ENCODE measurements at places on chromosomes 11 and 22.
A peak's percentile ranks its signal among the peaks of the same experiment; 100 is the strongest.

GRCh38 chr11:131864228-131864627 is 493.8 kb downstream of the NTM start:
- no peak for DNase-seq

- DNase-seq, result no peak
These were observed 35.3 kb downstream of the ARVCF start for GRCh38 chr22:19981171-19981960.

DNA sequence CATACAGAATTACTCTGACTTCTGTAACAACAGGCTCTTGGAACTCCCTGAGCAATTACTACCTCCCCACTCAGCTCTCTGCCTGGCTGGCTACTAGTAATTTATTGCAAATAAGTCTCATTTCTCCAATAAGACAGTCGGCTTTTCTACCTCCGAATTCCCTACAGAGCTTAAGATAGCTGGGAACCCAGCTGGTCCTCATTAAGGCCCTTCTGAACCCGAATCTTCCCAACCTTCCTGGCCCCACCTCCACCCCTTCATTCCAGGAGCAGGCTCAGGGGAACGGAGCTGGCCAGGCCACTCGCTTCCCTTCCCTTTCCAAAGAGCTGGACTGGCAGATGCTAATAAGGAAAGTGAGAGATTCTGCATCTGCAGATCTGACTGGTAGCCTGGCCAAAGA is 21.6 kb downstream of the TMPRSS5 start:
- DNase-seq, result no peak

- DNase-seq, result peak; percentile 62
These were observed 13.9 kb downstream of the KCNE3 start for GRCh38 chr11:74453373-74453975.

- DNase-seq, result peak; percentile 48
These were observed 60.7 kb downstream of the TTC17 start for GRCh38 chr11:43419460-43419859.

DNA sequence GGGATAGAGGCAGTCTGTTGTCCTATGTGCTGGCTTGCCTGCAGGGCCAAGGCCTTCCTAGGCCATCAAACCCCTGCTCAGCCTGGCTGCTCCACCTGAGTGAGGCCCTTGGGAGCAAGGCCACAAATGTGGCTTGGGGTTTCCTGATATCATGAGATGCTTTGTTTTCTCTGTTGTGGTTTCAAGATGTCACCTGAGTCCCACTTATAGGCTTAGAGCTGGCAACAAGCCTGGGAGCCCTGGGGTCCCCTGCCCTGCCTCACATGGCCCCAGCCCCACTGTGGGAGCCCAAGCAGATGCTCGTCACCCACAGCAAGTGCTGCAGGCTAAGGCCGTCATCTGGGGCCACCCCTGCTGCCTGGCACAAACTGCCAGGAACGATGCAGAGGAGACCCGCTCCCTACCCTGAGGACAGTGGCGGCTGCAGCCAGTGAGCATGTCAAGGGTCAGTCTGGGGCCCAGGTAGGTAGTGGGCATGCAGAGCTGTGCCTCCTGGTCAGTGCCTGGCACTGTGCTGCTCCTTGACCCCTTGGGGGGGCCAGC is 75.4 kb upstream of the KCNQ1OT1 start:
- no peak for DNase-seq

GRCh38 chr22:47605886-47606285 is 843.4 kb downstream of the TBC1D22A start:
- DNase-seq, result no peak

DNA sequence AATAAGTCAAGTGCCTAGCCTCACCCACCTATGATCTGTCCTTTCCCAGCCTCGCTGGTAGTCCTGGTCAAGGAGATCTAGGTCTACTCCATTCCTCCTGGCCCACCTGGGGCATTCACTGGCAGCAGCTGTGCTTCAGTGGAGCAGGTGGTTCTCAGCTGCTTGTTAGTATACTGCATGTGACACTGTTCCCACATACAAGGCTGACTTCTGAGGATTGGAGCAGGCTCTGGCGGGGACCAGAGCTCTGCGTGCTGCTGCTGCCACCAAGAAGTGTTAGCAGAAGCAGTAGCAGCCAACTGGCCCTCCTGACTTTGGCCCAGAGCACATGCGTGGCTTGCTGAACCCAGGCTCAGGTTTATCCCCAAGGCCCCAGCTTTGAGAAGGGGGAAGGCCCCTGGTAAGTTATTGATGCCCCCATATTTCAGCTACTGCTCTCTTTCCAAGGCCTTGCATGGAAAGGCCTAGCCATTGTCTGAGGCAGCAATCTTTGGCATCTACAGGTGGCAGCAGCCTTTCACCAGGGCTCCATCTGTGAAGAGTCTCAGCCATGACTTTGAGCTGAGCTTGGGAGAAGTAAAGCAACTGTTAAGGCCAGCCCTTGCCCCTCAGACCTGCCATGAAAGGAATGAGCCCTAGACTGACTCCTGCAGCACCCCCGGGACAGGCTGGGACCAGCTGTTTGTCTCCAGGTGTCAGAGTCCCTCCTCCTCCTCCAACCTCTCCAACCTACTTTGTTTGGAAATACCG is 26.5 kb downstream of the ARHGAP1 start:
- no peak for DNase-seq

DNA sequence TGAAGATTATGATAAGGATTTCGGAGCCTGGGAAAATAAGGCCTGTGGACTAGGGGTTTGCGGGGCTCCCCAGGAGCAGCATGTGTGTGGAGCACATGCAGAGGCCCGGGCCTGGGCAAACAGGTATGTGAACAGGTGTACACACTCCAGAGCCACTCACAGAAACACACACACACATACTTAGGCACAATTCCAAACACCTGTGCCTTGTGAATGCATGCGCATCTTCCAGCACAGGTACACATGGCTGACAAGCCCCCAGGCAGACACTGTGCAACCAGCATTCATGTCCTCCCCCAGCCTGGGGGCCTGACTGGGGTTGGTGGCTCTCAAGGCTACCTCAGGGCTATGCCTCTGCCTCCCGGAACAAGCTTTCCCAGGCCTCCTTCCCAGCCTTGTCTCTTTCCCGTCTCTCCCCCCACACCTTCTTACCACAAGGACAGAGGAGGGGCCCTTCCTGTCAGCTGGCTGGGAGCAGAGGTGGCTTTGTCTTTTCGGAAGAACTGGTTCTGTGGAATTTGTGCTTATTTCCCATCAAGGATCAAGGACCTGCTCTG is 2.6 kb upstream of the P2RY6 start:
- no peak for DNase-seq

DNA sequence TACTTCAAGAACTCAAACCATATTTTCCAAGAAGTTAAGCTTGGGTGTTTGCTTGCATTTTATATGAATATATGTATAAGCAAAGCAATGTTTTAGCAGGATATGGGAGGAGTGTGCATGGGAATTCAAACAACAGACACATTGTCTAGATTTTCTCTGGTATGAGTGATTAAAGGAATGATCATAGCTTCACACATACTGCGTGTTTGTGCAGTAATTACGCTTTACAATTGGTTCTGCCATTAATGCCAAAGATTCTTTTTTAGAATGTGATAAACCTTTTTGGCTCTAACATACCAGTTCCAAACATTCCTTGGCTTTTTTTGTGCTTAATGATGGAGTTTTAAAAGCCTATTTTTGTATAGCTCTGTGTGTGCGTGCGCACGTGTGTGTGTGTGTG is 54.0 kb downstream of the CCDC34 start:
- no peak for DNase-seq

- DNase-seq, result no peak
These were observed 97.4 kb upstream of the PRDM11 start for GRCh38 chr11:45048870-45049691.

- peak; percentile 68 for DNase-seq
These were observed 16.5 kb upstream of the SHISAL1 start for GRCh38 chr22:44329179-44329796.

- no peak for DNase-seq
These were observed 1.6 kb downstream of the TMEM135 start for GRCh38 chr11:87039371-87039770.

DNA sequence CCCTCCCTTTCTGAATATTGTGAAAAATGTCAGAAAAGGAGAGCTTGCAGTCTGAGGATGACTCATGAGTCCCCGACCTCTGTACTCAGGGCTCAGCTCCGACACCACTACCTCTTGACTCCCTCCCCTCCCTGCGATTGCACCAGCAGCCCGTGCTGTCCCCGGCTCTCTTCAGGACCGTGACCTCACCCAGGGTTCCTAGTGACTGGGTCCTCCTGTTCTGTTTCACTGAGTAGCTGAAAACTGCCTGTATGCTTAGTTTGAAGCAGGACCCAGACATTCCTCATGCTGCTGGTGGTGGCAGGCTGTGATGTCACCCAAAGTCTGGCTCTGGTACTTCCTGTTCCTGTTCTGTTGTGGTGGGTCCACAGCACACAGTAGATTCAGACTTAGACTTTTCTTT is 11.7 kb downstream of the PHRF1 start:
- DNase-seq, result peak; percentile 80

DNA sequence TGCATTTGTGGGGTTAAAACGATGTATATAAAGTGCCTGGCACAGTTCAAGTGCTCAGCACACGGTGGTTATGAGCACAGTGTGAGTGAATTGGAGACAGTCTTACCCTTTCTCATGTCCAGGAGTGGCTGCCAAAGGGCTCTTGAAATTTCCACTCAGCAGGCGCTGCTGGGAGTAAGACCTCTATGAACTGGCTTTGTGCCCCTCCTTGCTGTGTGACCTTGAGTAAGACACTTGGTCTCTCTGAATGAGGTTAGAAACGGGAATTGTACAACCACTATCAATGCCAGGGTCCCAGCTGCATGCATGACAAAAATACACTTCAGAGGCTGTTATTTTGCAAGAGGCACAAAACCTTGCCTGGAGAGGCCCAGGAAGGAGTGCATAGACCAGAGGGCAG is 86.6 kb downstream of the TSPAN18 start:
- no peak for DNase-seq

DNA sequence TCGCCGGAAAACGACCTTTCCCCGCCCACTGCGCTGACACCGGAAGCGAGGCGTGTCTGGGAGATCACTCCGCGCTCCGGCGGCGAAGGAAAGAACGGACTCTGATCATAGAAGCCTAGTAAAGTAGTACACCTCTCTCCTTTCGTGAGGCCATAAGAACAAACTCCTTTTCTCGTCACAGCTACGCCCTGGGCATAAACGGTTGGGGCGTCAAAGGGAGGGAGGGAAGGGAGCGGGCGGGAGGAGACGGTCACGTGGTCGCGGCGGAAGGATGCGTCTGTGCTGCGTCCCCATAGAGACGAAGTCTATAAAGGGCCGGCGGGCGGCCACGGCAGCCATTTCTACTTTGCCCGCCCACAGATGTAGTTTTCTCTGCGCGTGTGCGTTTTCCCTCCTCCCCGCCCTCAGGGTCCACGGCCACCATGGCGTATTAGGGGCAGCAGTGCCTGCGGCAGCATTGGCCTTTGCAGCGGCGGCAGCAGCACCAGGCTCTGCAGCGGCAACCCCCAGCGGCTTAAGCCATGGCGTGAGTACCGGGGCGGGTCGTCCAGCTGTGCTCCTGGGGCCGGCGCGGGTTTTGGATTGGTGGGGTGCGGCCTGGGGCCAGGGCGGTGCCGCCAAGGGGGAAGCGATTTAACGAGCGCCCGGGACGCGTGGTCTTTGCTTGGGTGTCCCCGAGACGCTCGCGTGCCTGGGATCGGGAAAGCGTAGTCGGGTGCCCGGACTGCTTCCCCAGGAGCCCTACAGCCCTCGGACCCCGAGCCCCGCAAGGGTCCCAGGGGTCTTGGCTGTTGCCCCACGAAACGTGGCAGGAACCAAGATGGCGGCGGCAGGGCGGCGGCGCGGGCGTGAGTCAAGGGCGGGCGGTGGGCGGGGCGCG is at the start of gene ATF4:
Gene ATF4 (plus strand): TSS at position 337 of the 880 bp plus-strand sequence. CDS start 884 bp downstream, outside the sequence.
- peak; percentile 88 for DNase-seq

GRCh38 chr11:66432597-66432996 is 6.1 kb downstream of the MRPL11 start:
- DNase-seq, result no peak

DNA sequence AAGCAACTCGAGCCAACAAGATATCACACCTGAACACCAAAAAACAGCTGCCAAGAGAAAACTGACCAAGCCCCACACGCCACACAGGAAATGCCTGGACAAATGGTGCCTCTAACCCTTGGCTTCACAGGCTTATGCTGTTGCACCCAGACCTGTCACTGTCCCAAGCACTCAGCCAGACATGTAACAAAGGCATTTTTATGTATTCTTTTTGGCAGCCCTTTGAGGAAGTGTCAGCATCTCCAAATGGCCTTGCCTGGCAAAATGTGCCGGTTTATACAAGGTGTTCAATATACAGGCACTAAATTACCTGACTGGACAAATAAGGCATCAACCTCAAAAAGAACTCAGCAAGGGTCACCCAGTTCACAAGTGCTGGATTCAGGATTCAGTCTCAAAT is 6.1 kb downstream of the HDHD5 start:
- no peak for DNase-seq

GRCh38 chr11:32333320-32333991 is 101.9 kb downstream of the WT1 start:
- DNase-seq, result peak; percentile 14

- DNase-seq, result no peak
These were observed 40.4 kb downstream of the RCN1 start for GRCh38 chr11:32131321-32131720.

DNA sequence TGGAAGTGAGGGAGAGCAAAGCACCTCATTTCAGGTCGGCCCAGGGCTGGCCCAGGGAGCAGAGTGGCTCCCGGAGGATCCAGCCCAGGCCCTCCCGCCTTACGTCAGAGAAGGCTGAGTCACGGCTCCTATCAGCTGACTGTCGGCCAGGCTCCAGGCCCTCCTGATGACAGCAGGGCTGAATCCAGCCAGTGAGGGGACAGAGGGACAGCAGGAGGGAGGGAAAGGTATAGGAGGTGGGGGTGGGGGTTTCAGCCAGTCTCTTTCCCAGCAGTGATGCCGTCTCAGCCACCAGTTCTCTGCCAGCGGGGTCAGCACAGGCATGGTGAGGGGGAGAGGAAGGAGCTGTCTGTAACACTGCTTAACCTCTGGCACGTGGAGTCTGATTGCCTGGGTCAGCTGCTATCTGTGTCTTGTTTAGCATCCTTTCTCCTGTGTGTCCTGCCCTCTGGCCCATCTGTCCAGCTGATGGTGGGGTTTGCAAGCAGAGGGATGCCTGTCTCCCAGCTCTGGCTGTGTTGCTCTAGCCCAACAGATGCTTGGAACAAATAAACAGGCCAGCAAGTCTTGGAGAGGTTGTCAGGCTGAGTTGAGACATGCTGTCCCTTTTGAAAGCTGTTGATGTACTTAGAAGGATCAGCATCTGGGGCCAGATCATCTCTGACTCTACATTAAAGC is 74.0 kb downstream of the ADAMTS15 start:
- no peak for DNase-seq
